ENCODE measurements at places on chromosomes 1 and 21. TPM values are rescaled to one million over a fixed set of nuclear protein-coding genes. Genes with fewer than 3 reads are reported as not detected.

The CELA3A gene
- total RNA-seq: not detected

The HPCAL4 gene
- total RNA-seq: 23.4 TPM

The HMGB4 gene
- total RNA-seq: not detected

The C1orf116 gene
- 2.7 TPM for total RNA-seq

The TMEM82 gene
- not detected for total RNA-seq

The DIO1 gene
- not detected for total RNA-seq

The PLA2G2D gene
- total RNA-seq: not detected
